ENCODE measurements at places on chromosomes 5 and 9.

DNA sequence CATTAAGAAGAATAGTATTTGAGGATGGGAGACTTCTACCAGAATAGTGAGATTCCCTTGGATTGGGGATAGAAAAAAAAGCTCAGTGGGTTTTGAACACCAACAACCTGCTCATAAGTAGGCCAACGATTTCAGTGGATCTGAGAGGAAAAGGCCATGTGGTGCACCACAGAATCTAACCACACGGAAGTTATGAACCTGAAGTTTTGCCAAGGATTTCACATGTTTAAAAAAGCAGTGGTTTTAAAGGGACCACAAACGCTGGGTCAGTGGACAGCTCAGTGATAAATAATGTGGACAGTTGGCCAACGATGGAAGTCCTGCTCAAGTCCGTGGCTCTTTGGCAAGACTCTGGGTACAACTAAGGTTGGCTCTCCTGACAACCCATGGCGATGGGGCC, 107.2 kb upstream of the TXNDC8 start:
- no peak for DNase-seq

DNA sequence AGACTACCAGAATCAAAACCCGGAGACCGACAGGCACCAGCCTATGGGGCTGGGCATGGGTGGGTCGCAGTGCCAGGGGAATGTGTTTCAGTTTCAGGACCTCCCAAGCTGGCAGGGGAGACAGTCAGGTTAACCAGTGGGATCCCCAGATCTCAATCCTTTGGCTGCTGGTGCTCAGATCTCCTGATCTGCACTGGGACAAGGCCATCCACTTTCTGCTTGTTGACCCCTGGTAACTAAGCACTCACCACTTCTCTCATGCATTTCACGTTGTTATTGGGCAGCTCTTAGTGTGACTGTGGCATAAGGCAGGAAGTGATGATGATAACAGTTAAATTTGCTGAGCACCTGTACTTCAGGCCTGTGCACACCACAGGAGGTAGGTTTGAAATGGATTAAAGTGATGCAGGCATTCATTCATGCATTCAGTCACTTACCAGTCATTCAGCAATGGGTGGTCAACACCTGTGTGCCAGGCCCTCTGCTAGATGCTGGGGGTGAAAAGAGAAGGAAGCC, 42.1 kb upstream of the STXBP1 start:
- no peak for DNase-seq

DNA sequence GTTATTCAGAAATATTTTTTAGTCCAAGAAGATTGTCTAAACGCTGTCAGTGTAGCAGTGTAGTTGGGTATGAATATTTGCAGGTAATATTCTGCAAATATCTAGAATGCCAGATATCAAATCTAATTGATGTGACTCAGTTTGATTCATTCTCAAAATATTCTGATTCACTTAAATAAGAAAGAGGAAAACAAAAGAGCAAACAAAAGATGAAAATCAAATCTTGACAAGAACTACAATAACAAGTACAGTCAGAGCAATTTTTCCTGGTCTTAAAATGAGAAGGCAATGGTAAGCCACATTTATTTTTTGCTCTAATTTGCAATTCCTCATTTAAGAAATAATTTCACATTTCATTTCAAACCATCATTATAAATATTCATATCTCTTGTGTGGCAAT, 36.0 kb downstream of the MRPS30 start:
- no peak for DNase-seq

DNA sequence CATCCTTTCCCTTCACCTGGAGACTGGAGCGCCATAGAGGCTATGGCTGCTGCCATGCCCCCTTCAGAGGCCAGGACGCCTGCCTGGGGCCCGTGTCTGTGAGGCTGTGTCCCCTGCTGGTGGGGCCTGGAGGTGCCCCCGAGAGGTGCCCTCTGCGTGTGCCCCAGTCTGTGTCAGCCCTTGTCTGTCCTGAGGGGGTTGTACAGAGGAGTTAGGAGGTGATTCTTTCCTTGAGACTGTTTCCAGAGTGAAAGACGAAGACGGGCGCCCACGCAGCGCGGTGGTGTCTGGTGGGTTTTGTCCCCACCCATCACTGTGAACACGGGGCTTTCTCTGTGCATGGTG, 24.6 kb downstream of the TRAF2 start:
- DNase-seq, result no peak

DNA sequence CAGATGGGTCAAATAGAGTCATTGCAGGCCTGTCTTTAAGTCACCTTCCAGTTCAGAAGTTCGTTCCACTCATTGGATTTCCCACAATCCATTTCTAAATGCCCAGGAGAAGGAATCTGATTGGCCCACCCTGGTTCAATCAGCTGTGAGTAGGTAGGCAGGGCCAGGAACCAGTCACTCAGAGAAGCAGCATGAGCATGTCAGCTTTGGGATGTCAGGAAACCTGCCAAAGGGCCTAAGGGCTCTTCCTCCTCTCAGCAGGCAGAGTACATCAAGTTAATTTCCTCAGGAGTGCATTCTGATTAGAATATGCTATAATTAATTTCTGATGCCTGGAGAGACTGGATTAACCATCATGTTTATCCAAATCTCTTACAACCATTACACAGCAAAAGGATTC, 412.9 kb upstream of the CCNH start:
- DNase-seq, result no peak

DNA sequence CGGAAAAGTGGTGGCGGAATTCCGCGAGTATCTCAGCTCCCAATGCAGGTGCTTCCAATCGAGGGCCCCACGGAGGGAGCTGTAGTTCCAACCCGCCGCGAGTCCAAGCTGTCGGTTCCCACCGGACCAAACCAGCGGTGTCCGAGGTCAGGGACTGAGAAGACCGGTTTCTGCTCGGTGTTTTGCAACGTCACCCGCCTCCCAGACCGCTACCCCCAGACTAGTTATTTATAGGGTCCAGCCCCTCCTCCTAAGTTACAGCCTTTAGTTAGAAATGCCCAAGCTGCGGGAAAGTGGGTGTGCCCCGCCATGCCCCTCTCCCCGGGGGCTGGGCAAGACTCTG, 677 bp upstream of the MYORG start:
- DNase-seq, result no peak

GRCh38 chr5:84088996-84089395, 295.7 kb downstream of the EDIL3 start:
- no peak for DNase-seq

DNA sequence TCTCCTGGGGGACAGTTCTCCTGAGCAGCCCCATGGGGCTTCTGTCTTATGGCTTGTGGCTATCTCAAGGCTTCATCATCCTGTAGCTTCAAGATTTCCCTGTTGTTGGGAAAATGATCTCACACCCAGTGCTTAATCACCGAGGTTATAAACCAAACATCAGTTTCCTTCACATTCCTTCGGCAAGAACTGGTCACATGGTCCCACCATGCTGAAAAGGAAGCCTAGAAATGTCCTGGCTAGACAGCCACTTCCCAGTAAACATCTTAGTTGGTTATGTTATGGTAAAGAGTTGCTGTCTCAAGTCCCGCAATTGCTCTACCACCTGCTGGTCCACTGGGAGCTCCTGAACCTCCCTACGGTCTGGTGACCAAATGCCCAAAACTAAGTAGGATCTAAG, 66.0 kb downstream of the RAB3C start:
- DNase-seq, result no peak

GRCh38 chr9:132409828-132410528, at the start of gene CFAP77:
Gene CFAP77 (plus strand): TSS chr9:132410211. CDS start chr9:132410272, 61 bp downstream.
- DNase-seq, result peak; percentile 46

DNA sequence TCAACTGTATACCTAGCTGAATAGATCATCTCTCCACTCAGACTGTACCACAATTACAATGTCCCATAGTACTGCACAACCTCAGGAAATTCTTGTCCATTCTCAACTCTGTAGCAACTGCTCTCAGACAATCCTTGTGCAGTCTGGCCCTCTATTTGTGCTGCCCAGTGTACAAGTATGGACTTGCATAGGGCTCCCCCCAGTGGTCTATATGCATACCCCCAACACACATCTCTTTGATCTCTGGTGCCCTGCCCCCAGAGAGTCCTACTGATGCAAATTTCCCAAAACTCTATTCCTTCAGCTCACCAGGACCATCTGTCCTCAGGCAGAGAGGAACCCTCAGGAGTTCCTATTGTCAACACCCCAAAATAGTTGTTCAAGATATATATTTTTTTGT, 205.3 kb downstream of the SLCO4C1 start:
- DNase-seq, result no peak

DNA sequence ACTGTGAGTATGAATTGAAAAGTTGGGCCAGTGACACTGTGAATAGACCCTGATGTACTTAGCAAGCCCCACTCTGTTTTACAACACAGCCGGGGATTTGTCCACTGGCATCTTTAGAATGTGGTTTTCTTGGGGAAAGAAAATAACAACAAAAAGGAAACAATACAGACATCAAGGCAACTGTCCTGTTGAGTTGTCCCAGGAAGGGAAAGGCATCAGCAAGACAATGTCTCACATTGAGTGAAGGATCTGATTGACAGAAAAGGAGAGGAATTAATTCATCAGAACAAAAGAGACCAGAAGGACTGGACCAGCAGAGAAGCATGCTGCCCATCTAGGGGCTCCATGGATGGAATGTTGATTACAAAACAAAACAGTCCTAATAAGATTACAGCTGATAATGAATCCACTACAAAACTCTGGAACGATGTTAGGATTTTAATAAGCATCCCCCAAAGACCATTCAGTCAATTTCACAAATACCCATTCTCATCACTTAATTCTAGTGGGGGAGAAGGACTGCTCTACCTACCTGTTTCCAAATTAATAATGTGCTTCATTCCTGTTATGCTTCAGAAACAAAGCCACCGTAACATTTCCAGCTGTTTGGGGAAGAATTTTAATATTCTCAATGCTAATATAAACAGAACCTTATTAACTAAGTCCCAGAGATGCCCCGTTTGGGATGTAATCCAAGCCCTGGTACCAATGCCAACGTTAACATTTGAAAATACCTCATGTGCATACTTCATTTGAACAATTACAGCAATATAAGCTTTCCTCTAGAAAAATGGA, 298.0 kb downstream of the SPOCK1 start:
- no peak for DNase-seq

GRCh38 chr5:71783891-71784290, 64.8 kb downstream of the CARTPT start:
- no peak for DNase-seq

- DNase-seq, result no peak
Measured at GRCh38 chr9:8020186-8020585, 220.6 kb upstream of the DMAC1 start.

DNA sequence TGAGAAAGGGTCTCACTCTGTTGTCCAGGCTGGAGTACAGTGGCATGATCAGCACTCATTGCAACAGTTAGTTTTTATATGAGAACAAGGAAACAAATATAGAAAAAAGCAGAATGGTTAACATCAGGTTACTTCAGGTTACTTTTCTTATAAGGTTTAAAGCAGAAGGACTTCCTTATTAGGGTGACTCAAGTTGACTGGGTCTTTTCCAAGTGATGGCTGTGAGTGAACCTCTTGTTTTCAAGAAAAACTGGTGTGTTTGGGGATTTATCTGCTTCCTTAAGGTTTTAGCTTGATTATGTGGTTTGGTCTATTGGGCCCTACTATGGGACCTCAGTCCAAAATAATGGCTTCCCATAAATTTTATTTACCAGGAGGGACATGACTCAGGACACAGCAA, 99.2 kb downstream of the ARRDC3 start:
- DNase-seq, result no peak

- no peak for DNase-seq
Measured at GRCh38 chr5:168447808-168448207, 38.5 kb upstream of the RARS1 start.

- DNase-seq, result no peak
Measured at GRCh38 chr9:26870292-26870691, 22.3 kb downstream of the CAAP1 start.

GRCh38 chr5:53089481-53089991, 20.0 kb downstream of the MOCS2 start:
- DNase-seq, result no peak

GRCh38 chr9:70285981-70286598, 27.3 kb downstream of the SMC5 start:
- no peak for DNase-seq

- DNase-seq, result no peak
Measured at GRCh38 chr5:16812911-16813310, 123.2 kb downstream of the MYO10 start.

DNA sequence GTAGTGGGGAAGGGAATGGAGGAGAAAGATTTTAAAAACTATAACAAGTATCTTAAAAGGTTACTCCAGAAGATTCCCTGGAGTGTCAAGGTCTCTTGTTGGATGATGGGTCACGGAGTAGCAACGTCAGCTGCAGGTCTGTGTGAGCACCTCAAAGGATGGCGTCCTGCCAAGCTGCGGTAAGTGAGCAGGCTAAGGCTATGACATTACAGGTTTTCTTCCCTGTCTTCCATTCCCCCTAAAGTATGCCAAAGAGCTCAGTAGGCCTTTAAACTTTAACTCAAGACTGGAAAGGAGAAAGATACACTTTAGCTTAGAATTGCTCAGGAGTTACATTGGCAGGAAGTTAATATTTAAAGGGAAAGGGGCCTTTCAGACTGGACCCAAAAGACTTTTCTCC, 17.5 kb downstream of the SPOCK1 start:
- no peak for DNase-seq

DNA sequence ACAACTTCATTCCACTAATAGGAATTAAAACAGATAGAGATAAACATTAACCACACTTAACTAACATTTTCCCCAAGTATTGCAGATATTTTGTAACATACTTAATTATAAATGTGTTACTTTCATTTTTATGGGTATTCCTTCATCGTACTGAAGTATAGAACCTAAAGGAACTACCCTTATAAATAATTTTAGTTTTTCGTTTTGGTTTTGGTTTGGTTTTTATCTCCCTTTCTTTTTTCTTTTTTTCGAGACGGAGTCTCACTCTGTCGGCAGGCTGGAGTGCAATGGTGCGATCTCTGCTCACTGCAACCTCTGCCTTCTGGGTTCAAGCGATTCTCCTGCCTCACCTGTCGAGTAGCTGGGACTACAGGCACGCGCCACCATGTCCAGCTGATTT, 60.1 kb upstream of the LMNB1 start:
- DNase-seq, result no peak

GRCh38 chr9:4356306-4356705, 56.4 kb upstream of the GLIS3 start:
- no peak for DNase-seq

GRCh38 chr5:67178085-67178484, 18.5 kb downstream of the CD180 start:
- DNase-seq, result no peak

GRCh38 chr5:68420476-68421344, 205.2 kb downstream of the PIK3R1 start:
- peak; percentile 100 for DNase-seq

DNA sequence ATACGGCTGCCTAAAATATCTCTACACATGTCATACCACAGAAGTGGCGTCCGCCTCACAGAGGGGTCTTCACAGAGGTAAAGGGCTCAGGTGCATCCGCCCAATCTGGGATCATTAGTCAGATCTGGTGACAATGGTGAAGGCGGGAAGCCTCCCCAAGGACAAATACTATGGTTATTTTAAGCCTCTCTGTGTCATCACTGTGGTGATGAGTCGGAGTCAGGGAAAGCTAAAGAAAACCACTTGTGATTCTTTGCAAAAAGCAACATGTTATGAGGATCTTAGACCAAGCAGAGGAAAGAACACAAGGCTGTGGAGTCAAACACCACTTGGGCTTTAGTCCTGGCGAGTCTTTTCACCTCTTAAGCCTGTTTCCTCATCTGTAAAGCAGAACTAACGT, 190.4 kb downstream of the DRD1 start:
- DNase-seq, result no peak

Measured in hematopoietic multipotent progenitor cell treated with erythropoietin and hydrocortisone succinate and interleukin-3 and kit ligand, for 17 days (in vitro differentiated cells).